HAP-1 (cell line): ENCODE measurements at places on chromosomes 2 and 18.

DNA sequence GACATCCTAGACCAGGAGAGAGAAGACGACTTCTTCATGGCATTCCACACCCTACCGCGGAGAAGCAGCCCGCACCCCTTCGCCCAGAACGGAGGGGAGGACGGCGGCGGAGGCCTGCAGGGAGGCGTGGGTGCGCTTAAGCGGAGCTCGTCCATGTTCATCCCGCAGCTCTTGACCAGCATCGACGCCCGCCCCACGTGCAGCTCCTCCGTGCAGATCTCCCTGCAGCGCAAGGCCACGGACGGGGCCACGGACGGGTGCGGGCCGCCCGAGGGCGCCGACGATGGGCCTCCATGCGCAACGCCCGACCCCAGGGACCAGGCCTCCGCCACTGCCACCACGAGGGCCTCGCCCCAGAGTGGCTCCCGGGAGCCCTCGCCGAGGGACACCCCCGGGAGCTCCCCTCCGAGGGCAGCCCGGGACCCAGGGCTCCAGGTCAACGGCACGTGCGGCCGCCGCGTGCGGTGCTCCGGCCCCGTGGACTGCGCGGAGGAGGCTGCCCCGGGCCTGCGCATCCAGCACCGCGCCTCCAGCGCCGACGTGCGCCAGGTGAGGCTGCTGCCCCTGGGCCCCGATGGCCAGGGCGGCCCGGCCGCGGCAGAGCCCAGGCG, 211.8 kb downstream of the NEDD4L start:
- no peak for DNase-seq

DNA sequence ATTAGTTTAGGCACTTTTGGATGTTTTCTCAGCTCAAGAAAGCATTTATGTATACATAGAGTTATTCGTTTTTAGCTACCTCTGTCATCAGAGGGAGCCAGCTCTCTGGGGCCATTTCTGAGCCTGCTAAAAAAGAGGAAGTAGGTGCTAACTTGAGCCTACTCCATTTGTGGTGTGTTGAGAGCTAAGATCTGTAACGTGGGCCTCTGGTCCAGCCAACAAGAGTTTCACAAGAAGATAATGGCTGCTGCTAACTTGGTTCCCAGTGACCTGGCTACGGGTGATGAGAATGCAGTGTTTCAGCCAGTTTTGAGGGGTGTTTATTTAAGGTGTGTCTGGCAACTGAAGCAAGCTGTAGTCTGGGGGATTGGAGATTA, 182.5 kb downstream of the PRKCE start:
- DNase-seq: no peak

DNA sequence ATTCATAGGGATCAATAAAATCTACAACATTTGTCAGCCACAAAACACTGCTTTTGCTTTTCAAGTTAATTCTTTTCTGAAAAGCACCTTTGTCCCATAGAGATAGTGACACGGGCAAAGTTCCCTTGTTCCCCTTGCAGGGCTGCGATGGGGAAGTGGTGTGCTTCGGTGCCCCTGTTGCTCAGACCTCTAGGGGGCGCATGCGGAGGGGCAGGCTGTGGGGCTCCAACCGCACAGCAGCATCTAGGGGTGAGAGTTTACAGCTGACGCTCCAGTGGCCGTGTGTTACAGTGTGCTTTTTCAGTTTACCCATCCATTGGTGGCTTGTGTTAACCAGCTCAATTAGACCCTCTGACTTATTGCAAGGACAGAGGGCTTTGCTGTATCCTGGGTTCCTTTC, 1432.2 kb upstream of the ACVR2A start:
- no peak for DNase-seq

DNA sequence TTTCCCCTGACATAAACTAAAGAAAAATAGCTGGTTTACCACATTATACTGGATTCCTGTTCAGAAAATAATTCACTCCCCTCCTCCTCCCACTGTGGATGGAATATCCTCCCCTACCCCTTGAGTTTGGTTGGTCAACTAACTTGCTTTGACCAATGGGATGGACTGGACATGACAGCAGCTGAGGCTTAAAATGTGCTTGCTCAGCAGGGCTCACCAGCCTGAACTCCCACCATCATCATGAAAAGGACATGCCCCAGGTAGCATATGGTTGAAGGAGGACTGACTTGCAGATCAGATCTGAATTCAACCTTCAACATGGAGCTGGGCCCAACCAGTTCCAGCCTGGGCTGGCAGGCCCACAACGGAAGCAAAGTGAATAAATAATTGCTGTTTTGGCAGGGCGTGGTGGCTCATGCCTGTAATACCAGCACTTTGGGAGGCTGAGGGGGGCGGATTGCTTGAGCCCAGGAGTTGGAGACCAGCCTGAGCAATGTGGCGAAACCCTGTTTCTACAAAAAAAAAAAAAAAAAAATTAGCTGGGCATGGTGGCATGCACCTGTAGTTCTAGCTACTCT, 284.4 kb downstream of the AFF3 start:
- DNase-seq: no peak

DNA sequence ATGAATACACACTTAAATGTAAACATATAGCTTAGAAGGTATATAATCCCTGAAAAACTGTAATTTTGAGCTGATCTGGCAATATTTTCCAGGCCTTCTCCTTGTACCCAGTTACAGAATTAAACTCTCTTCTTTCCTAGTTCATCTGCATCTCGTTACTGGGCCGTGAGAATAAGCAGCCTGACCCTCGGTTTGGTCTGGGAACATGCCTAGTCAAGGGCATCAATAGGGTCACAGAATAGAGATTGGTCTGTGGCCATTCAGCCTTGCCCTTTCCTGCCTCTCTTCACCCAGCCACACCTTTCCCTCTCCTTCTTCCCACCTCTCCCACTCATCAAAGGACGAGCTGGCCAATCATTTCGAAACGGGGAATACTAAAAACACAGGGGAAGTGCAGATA, 27.3 kb downstream of the SULT1C2 start:
- DNase-seq: no peak

- no peak for DNase-seq
These were observed 78.0 kb downstream of the BCL2L11 start for GRCh38 chr2:111198701-111199100.

DNA sequence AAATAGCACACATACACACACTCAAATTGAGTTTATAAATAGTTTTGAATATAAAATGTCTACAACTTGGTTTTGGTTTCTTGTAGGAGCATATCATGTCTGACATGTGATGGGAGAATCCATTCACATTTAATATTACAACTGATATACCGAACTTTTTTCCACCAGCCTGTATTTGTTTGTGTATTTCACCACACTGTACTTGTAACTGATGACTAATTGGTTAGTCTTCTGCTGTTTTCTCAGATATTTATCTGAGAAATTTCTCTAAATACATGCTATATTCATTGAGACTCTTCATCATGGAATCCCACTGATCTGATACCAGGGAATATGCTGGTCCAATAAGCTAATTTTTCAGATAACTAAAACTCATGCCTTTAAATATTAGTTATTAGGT, 56.3 kb upstream of the UBXN4 start:
- no peak for DNase-seq

DNA sequence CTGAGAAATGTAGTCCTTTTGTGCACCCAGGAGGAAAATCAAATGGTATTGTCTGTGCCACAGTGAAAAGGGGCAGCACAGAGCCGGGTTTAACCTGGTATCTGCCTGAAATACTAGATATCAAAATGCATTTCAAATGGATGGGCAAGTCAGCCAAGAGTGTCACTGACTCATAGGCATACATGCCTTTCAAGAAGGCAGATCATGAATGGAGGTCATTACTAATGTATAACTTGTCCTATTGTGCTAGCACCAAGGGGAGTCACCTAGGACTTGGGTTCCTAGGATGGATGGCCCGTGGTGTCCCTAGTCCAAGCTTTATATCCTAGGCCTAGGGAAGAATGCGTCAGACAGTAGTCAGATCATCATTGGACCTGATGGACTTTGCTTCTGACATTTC, 49.9 kb downstream of the TCF7L1 start:
- DNase-seq: no peak

GRCh38 chr2:187397886-187398285, 50.2 kb downstream of the CALCRL start:
- DNase-seq: no peak

DNA sequence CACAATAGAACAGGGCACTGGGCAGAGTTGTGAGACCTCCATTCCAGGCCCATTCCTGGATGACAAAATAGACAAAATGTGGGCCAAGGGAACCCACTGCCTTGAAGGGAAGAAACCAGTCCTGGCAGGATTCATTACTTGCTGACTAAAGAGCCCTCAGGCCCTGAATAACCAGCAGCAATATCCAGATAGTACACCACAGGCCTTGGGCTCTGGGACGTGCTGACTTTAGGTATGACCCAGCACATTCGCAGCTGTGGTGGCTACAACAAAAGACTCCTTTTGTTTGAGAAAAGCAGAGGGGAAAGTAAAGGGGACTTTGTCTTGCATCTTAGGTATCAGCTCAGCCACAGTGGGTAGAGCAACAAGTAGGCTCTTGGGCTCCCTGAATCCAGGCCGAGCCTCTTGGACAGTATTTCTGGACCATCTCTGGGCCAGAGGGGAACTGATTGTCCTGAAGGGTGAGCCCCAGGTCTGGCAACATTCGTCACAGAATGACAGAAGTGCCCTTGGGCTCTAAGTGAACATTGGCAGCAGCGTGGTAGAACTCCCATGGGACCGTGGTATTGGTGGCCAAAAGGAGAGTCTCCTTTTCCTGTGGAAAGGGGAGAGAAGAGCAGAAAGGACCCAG, 89.9 kb upstream of the CD226 start:
- no peak for DNase-seq

- peak; percentile 23 for DNase-seq
These were observed 225.5 kb upstream of the GALNT5 start for GRCh38 chr2:157032017-157032416.

DNA sequence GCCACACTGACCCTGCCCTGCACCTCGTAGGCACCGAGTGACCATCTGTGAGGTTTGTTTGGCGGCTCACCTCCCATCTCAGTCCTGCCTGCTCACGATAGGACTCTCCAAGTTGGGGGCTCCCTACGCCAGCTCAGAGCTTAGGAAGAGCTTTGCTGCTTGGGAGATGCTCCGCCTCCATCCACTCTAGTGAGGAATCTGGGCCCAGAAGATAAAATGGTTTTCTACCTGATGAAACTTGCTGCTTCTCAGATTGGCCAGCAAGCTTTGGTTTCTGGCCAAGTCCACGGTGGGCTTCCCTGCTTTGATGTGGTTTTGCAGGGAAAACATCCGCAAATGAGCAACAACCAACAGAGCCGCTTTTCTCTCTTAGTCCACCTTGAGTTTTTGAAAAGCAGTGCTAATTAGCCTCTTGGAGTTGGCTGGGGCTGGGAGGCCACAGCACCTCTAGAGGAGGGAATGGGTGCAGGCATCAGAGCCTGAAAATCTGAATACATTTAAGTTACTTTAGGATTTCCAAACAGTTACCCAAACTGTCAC, 42.2 kb downstream of the THNSL2 start:
- DNase-seq: peak; percentile 25

- no peak for DNase-seq
These were observed 247.7 kb downstream of the SS18 start for GRCh38 chr18:25842665-25843064.
